ENCODE measurements at places on chromosomes 5 and 9. TPM values are rescaled to one million over a fixed set of nuclear protein-coding genes. Genes with fewer than 3 reads are reported as not detected.

DNA sequence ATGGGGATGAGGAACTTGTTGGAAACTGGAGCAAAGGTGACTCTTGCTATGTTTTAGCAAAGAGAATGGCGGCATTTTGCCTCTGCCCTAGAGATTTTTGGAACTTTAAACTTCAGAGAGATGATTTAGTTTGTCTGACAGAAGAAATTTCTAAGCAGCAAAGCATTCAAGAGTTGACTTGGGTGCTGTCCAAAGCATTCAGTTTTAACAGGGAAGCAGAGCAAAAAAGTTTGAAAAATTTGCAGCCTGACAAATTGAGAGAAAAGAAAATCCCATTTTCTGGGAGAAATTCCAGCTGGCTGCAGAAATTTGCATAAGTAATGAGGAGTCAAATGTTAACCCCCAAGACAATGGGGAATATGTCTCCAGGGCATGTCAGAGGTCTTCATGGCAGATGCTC, 682.3 kb upstream of the ST8SIA4 start:
- no peaks in the 10 kb centered on the region for H3K4me1 ChIP-seq
- DNase-seq, result no peak
- H3K4me3 ChIP-seq, result no peak overlapping the region
- H3K27ac ChIP-seq, result no peak overlapping the region
- 0 out of 2 replicates have a peak, but pooled peaks cover 4% of the 10 kb centered on the region for H3K36me3 ChIP-seq

DNA sequence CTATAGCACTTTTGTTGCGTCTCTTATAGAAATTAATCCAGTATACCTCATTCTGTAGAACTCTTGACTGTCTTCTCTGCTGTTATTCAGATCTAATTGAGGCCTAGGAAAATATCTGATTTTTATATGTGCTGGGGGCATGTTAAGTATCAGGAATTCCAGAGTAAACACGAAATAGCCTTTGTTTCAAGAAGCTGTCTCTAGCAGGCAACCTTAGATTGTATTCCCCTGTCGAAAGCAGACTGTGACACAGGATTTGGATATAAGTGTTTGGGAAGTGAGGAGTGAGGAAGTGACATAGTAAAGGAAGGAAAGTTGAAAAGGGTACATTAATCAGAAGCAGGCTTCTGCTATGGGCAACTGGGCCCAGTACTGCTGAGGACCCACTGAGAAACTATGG, 72.1 kb upstream of the RASA1 start:
- DNase-seq, result peak; percentile 1
- H3K4me3 ChIP-seq, result peak overlapping the region; percentile 68
- peaks cover 33% of the 10 kb centered on the region for H3K4me1 ChIP-seq
- H3K36me3 ChIP-seq, result peaks cover 5% of the 10 kb centered on the region
- H3K27ac ChIP-seq, result peak overlapping the region; percentile 96
- no peaks in the 10 kb centered on the region for H3K27me3 ChIP-seq

DNA sequence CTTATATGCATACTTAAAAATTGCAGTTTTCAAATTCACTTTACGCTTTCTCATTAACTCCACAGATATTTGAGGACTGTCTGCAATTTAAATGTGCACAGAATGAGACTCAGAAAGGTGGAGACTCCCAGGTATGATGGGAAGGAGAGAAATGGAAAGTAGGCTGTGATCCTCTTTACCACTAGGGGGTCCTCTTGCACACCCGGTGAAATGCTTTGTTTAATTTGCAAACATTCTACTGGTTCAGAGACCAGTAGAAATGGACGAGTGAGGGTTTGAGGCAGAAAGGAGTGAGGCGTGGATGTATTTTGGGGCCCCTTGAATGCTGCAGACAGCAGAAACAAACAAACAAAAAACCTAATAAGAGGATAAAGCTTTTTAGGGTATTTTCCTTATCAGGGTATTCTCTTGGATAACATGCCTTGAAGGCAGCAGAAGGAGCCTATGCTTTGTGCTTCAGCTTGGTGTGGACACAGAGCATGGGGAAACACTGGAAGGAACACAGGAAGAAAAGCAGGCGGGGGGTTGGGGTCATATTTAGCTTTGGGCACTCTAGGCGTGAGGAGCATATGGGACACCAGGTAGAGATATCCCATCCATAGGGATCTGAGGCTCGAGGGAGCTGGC, 410.1 kb downstream of the DMRT2 start:
- H3K4me3 ChIP-seq, result no peak overlapping the region
- H3K27ac ChIP-seq, result no peak overlapping the region
- peaks cover 7% of the 10 kb centered on the region for H3K4me1 ChIP-seq

- no peak overlapping the region for H3K27ac ChIP-seq
- DNase-seq, result no peak
These were observed 1622.5 kb downstream of the MAT2B start for GRCh38 chr5:165127941-165128340.

GRCh38 chr5:96703995-96704394, 41.8 kb downstream of the CAST start:
- H3K27ac ChIP-seq, result peak overlapping the region; percentile 96
- DNase-seq, result no peak
- peaks cover 86% of the 10 kb centered on the region for H3K4me1 ChIP-seq
- H3K36me3 ChIP-seq, result no peaks in the 10 kb centered on the region
- H3K4me3 ChIP-seq, result peak overlapping the region; percentile 90

DIMT1 gene
- total RNA-seq, result 31.1 TPM

SYK gene
- not detected for total RNA-seq

TAS2R1 gene
- not detected for total RNA-seq

TAF11L10 gene
- total RNA-seq, result not detected

FAM200C gene
- total RNA-seq, result 2.3 TPM
